Left ventricle myocardium inferior (tissue), 1 donor: ENCODE measurements at places on chromosomes 7 and 10. TPM values are rescaled to one million over a fixed set of nuclear protein-coding genes. Genes with fewer than 3 reads are reported as not detected.
A peak's percentile ranks its signal among the peaks of the same experiment; 100 is the strongest.

DNA sequence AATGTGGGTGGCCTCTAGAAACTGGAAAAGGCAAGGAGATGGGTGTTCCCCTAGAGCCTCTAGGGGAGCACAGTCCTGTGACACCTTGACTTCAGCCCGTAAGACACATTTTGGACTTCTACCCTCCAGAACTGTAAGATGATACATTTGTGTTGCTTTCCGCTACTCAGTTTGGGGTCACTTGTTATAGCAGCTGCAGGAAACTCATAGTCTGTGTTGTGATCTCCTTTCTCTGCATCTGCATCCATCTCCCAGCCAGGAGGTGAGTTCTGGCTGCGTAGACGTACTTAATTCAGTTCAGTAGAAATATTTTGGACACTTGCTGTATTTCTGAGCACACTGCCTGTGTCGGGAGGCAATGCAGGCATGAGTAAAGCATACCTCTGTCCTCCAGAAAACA lies 29.3 kb upstream of the DMBT1 start:
- no peak for DNase-seq

GRCh38 chr10:17470246-17470645 lies 15.9 kb upstream of the ST8SIA6 start:
- no peak for DNase-seq

DNA sequence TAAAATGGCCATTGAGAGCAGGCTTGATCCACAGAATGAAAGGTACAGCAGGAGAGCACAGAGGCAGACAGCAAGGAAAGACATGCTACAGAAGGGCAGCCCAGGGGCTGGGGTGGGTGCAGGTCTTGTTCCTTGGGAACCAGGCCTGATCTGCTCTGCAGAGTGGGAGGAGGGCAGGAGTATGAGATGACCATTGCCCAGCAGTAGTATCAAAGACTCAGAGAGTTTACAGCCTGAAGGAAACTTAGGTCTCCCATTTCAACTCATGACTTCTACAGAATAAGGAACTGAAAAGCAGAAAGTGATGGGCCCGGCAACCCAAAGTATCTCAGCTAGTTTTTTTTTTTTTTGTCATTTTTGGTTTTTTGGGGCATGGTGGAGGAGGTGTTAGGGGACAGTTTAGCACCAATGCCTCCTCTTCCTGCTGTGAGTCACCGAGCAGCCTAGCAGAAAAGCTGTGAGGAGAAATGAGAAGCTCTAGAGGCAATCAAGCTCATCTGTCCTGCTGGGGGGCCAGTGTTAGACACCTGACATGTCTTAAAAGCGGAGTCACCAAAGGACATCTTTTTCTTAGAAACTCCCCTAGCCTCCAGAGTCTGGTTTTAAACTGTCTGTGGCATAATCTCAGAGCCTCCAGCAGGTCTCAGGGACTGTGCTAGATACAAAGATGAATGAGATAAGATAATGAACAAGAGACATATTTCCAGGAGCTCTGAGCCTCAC lies 34.3 kb upstream of the HERPUD2 start:
- DNase-seq = no peak

DNA sequence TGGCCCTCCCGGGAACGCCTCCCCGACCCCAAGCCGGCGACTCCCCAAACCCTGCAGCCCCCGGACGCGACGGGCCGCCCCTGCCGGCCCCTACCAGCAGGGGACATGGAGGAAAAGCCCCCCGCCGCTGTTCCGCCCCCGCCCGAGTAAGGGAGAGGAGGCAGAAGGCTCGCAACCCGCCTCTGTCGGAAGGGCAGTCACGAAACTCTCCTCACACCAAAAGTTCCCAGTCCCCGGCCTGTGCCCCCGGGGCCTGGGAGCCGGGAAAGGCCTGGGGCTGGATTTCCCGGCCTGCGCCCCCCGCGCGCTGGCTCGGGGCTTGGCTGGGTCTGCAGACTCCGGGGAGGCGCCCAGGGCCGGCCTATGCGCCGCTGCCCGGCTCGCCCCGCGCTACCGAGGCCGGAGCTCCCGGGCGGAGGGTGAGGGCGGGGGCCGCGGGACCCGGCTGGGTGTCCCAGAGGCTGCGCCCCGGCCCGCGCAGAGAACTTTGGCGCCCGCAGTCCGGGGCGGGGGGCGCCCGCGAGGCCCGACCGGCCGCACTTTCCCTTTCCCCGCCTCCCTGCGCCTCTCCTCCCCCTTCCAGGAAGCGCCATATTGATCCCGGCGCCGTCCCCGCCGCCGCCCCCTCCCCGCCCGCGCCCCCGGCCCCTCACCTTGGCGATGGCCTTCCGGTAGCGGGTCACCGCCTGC lies 728 bp downstream of the PARD3 start:
- DNase-seq = peak; percentile 57

DNA sequence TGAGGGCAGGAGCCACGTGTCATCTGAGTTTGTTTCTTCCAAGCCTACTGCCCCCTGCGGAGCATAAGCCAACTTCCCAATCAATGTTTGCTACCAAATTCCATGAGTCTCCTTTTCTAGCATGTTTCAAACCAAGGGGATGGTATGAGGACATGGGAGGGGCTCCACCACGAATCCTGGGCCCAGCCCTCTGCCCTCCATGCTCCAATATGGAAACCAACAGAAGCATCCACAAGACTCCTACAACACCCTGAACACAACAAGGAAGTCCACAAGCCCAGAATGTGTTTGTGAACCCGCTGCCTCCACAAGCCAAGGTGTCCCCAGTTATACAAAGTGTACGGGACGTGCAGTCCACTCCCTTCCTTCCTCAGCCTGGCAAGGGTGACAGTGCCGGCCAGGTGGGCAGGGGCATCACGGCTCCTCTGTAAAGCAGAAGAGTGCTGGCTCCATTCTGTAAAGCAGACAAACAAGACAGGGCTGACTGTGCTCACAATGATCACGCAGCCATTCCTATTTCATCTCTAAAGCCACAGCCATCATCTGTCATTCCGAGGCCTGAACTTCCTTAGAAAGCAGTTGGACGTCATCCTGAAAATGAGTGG lies 466.1 kb downstream of the PTPRN2 start:
- no peak for DNase-seq

DNA sequence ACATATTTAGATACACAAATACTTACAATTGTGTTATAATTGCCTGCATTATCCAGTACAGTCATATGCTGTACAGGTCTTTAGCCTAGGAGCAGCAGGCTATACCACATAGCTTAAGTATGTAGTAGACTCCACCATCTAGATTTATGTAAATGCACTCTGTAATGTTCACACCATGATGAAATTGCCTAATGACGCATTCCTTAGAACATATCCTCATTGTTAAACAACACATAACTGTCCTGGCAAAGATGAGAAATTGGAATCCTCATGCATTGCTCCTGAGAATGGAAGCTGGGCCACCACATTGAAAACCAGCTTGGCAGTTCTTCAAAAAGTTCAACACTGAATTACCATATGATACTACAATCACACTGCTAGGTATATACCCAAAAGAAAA lies 1002.8 kb upstream of the CELF2 start:
- DNase-seq = no peak

Gene SSC4D
- 0.99 TPM for total RNA-seq

Gene PPIA
- total RNA-seq = 470 TPM

Gene GRID1
- total RNA-seq = 1.6 TPM
